Uterine smooth muscle cell (primary cell): ENCODE measurements at places on chromosomes 7 and 10. TPM values are rescaled to one million over a fixed set of nuclear protein-coding genes. Genes with fewer than 3 reads are reported as not detected.

PPP1R9A gene
- 1.9 and 2.6 TPM in 2 replicates for total RNA-seq

GPER1 gene
- total RNA-seq, result 3.0 and 4.5 TPM in 2 replicates

CARD11 gene
- 0.62 and 1.9 TPM in 2 replicates for total RNA-seq

NPTX2 gene
- 0.12 and 0.44 TPM in 2 replicates for total RNA-seq

BTBD16 gene
- not detected in 2 replicates for total RNA-seq

SLC16A12 gene
- total RNA-seq, result under 0.01 TPM in 1 of 2 replicates, not detected in the other

DDC gene
- not detected in 2 replicates for total RNA-seq

GPR26 gene
- total RNA-seq, result not detected in 2 replicates

RPEL1 gene
- total RNA-seq, result under 0.01 and 0.11 TPM in 2 replicates

ANXA8L1 gene
- total RNA-seq, result 0.22 TPM in 1 of 2 replicates, not detected in the other

FAM25G gene
- total RNA-seq, result not detected in 2 replicates

NUTM2D gene
- 0.33 and 0.62 TPM in 2 replicates for total RNA-seq

WASHC2C gene
- 39.0 and 55.0 TPM in 2 replicates for total RNA-seq

ENTPD7 gene
- 32.5 and 42.4 TPM in 2 replicates for total RNA-seq

PODXL gene
- total RNA-seq, result 3.2 and 8.6 TPM in 2 replicates

PAPOLB gene
- total RNA-seq, result 0.11 and 0.12 TPM in 2 replicates

SPDYE5 gene
- total RNA-seq, result 0.11 and 0.12 TPM in 2 replicates

PDLIM1 gene
- total RNA-seq, result 1.2 and 4.8 TPM in 2 replicates

RBP3 gene
- total RNA-seq, result not detected in 2 replicates

LIPM gene
- total RNA-seq, result not detected in 2 replicates

ADGRA1 gene
- not detected in 2 replicates for total RNA-seq

ENO4 gene
- total RNA-seq, result 0.11 and 0.25 TPM in 2 replicates

HOGA1 gene
- 0.50 and 0.89 TPM in 2 replicates for total RNA-seq

WNT2 gene
- total RNA-seq, result 0.66 and 3.6 TPM in 2 replicates

FBXL13 gene
- 1.1 and 1.2 TPM in 2 replicates for total RNA-seq

SH2D4B gene
- total RNA-seq, result not detected in 2 replicates

PRSS1 gene
- total RNA-seq, result not detected in 2 replicates

WAC gene
- total RNA-seq, result 50.7 and 54.8 TPM in 2 replicates

GIMAP2 gene
- 0.44 and 2.9 TPM in 2 replicates for total RNA-seq

AKR1D1 gene
- total RNA-seq, result under 0.01 TPM in 1 of 2 replicates, not detected in the other

TMEM60 gene
- 23.4 and 24.0 TPM in 2 replicates for total RNA-seq

PPP1R3C gene
- 45.8 and 96.8 TPM in 2 replicates for total RNA-seq

AEBP1 gene
- total RNA-seq, result 62.5 and 165 TPM in 2 replicates

TRIL gene
- total RNA-seq, result 0.25 and 0.33 TPM in 2 replicates

LHFPL3 gene
- 0.12 and 1.00 TPM in 2 replicates for total RNA-seq

CACNA2D1 gene
- 61.6 and 76.4 TPM in 2 replicates for total RNA-seq

ITPRID1 gene
- total RNA-seq, result not detected in 2 replicates

CTAGE8 gene
- total RNA-seq, result 0.44 TPM in 1 of 2 replicates, not detected in the other

TPST1 gene
- 45.7 and 83.2 TPM in 2 replicates for total RNA-seq

TMEM236 gene
- 0.11 and 0.12 TPM in 2 replicates for total RNA-seq

SAP25 gene
- total RNA-seq, result not detected in 2 replicates

TBC1D12 gene
- 13.6 and 16.7 TPM in 2 replicates for total RNA-seq

AGAP3 gene
- 41.9 and 48.9 TPM in 2 replicates for total RNA-seq
